ENCODE measurements at places on chromosomes 7 and 10.

DNA sequence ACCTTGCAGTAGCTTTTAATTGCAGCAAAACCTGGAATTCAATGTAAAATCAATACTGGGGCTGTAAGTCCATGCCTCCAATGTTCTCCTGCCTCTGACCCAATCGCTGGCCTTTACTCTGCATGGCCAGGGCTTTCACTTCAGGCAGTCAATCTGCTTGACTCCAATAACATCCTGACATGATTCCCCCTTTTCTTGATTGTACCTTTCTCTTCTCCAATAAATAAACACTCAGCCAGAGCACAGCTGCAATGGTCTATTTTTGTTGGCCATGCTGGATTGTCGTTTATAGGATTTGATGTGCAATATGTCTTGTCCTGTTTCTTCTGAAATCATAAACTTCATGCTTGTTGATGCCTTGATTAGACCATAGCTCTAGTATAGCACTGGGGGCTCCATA is 97.8 kb upstream of the COL1A2 start:
- DNase-seq: no peak

GRCh38 chr7:36604806-36605205 is 119.5 kb downstream of the AOAH start:
- DNase-seq: no peak

DNA sequence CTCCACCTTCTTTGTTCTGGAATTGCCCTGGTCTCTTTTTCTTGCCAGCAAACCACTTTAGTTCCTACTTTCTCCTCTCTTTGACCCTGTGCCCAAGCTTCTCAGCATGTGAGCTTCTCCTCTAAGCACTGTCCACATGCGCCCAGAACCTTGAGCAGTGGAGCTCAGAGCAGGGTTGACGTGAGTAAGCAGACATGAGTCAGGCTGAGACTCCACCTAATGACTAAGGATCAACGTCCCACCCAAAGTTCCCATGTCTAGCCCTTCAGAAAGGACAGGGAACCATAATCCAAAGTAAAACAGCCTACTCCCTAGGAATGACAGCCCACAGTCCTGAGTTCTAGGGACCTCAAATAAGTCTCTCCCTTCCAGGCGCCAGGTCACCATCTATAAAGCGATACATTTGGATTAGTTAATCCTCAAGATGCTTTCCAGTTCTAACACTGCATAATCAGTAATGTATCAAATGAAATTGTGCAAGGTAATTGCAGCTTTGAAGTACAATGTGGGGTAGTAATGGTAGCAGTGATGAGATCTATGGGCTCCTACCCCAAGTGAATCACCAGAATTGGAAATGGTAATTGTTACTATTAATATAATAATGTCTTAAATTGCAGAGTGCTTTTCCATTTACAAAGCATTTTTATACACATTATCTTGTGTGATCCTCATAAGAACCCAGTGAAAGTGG is 44.5 kb downstream of the KCNMA1 start:
- no peak for DNase-seq

GRCh38 chr7:151822541-151823181 is 54.3 kb downstream of the PRKAG2 start:
- DNase-seq: no peak

- no peak for DNase-seq
Measured at GRCh38 chr10:75377869-75378268, 23.7 kb downstream of the ZNF503 start.

- no peak for DNase-seq
Measured at GRCh38 chr7:15602236-15602635, 40.4 kb upstream of the AGMO start.

GRCh38 chr7:101031082-101031481 is 11.2 kb downstream of the MUC17 start:
- DNase-seq: no peak

DNA sequence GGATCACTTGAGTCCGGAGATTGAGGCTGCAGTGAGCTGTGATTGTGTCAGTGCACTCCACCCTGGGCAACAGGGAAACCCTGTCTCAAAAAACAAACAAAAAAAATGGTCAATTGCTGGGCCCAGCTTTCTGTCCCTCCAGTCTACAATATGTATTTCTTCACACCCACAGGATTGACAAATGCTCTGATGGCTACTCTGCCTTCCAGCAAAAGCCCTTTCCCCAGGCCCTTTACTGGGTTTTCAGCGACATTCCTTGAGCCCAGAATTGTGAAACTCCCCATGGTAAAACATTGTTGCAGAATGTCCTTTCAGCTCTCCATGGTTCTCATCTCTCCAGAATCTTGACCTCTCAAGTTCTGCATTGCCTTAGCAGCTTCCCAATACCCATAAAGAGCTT is 23.7 kb upstream of the TNKS2 start:
- DNase-seq: no peak

GRCh38 chr7:36473454-36474282 is 84.0 kb downstream of the ANLN start:
- DNase-seq: no peak

GRCh38 chr7:105010504-105011130 is 3.4 kb upstream of the KMT2E start:
- no peak for DNase-seq

DNA sequence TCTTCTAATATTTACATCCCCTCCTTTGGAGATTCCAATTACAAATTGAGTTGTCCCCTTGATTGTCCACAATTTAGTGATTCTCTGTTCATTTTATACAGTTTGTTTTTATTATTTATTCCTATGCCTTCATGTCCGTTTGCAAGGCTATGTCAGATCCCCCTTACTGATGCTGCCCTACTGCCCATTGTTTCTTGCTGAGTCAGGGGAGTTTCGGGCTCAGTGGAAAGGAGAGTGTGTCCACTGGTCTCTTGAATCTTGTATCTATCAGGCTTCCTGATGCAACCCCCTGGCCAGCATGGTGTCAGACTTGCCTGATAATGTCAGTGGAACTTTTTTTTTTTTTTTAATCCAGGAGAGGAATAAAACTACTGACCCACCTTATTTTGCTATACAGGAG is 384.4 kb downstream of the CDC14C start:
- no peak for DNase-seq

DNA sequence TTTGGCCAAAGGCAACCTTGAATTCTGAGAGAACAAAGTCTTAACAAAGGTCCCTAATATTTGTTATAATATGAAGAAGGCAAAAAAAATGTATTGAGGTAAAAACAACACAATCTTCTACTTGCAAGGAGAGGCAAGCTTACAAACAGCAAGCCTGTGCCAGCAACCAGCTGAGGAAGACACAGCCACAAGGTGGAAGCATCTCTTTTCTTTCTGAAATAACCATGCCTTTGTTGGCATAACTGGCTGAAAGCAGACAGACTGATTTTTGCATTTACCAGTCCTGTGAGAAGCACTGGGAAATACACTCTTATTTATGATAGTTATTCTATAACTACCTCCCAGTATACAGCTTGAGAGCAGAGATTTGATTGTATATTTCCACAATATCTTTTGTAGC is 292.0 kb downstream of the PHTF2 start:
- no peak for DNase-seq

DNA sequence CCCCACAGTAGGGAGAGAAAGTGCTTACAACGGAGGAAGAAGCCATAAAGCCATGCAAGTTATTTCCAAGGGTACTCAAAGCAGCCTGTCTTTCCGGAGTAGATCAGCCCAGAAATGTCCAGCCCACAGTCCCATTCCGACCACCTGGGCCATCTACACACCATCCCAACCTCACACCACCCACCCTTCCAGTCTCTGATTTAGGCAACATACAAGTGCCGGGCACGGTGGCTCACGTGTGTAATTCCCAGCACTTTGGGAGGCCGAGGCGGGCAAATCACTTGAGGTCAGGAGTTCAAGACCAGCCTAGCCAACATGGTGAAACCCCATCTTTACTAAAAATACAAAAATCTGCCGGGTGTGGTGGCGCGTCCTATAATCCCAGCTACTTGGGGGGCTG is 35.1 kb downstream of the LRRC20 start:
- no peak for DNase-seq

DNA sequence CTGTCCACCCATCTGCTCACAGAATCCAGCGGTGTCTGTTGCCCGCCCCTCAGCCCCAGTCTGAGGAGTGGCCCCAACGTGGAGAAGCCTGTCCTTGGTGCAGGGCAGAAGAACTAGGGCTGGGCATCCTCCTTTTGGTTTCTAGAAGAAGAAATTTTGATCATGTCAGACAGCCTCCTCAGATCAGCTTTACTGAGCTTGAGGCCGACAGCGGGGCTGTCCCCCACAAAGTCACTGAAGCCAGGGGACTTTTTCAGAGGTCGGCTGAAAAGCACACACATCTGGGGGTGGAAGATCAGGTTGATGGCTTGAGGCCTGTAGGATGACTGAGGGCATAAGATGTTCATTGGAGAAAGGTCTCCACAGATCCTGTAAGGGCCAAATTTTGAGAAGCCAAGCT is 767.9 kb downstream of the GRID1 start:
- DNase-seq: no peak

DNA sequence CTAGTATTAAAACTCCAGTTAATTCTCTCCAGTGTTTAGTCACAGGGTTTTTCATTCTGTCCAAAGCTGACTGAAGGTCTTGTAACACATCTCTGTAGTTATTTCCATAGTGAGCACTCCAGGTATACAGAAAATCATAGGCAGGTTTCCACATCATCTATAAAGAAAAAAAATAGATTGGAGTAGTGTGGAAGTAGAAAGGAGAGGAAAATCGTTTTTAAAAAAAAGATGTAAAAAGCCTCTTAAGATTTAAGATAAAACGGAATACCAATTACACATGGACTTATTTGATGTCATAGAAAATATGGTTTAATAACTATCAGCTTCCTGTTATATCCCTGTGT is 76.2 kb downstream of the MACC1 start:
- DNase-seq: no peak

GRCh38 chr7:123692471-123692877 is 36.8 kb downstream of the LMOD2 start:
- DNase-seq: no peak

GRCh38 chr10:17585016-17585415 is 32.2 kb downstream of the HACD1 start:
- DNase-seq: no peak

GRCh38 chr7:149813254-149814035 is 24.7 kb upstream of the ZNF862 start:
- DNase-seq: no peak

- DNase-seq: no peak
Measured at GRCh38 chr10:74008212-74008731, 10.4 kb downstream of the VCL start.

- DNase-seq: no peak
Measured at GRCh38 chr7:7435978-7436377, 99.7 kb downstream of the COL28A1 start.

DNA sequence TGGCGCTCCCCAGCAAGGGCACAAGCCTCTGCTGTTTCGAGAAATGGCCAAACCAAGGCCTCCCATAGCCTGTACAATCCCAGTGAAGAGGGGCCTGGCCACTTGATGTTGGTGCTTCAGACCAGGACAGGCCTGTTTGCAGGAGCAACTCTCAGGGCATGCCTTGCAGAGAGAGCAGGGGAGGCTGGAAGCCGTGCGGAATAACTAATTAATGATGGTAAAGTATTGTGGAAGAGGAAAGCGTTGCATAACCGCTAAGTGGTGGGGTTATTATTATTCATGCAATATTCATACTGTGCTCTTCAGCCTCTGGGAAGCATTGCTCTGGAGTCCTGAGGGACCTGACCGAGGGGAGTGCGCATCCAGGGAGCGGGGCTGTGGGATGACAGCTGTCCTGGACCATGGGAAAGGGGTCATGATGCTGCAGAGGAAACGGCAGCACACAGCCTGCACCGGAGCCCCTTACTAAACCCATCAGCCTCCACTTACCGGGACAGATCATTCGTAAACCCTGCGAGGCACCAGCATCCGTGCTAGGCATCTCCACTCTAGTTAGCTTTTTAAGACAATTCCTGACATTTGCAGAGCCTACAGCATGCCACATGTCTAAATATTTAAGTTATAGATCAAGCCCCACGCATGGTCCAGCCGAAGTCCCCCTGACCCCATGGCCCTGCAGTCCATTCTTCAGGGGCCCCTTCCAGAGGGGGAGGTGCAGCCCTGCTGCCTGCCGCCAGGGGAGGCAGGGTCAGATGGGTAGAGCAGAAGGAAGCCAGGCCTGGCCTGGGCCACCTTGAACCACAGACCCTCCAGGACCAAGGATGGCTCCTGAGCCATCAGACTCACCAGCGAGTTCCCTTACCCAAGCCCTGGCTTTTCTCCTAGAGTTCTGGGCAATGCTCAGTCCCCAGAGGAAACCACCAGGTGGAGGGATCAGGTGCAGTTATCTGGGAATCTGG is 11.6 kb downstream of the TMEM273 start:
- DNase-seq: no peak

GRCh38 chr7:20647908-20648776 is 32.7 kb downstream of the ABCB5 start:
- DNase-seq: no peak

GRCh38 chr10:21753497-21754270 is 219.7 kb downstream of the MLLT10 start:
- DNase-seq: no peak

DNA sequence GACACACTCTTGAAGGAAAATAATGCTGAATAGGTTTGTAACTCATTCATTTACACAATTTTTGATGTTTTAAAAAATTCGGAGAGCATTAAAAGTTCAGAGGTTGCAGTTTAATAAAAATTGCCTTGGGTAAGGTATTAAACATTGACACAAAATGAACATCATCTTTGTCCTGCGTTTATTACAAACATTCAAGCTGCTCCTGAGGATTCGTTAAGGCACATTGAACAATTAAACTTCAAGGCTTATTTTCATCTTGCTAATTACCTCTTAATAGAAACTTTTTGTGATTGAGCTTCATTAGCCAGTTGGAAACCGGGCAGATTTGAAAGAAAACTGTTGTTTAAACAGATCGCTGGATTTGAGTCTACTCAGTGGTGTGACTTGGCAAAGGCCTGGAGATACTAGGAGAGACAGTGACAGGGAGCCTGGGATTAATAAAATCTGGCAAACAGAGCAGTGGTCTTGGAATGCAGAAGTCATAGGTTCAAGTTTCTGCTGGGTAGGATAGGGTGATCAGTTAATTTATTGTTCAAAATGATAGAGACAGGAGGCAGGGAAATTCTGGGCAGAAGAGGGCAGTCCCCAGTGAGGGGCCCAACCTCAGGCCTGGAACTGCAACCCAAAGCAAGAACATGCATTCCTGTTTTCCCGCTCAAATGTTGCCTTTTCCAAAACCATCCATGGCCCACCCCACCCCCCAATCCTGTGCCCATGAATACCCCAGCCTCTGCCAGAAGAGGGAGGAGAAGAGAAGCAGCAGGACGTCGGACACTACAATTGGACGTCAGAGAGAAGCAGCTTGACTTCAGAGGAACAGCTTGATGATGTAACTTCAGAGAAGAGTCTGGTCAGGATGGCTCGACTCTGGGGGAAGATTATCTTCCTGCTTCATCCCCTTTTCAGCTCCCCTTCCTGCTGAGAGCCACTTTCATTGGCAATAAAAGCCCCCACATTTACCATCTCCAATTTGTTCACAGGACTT is 43.5 kb upstream of the SLC35G1 start:
- DNase-seq: no peak

- no peak for DNase-seq
Measured at GRCh38 chr10:36349445-36350078, 707.5 kb upstream of the FZD8 start.

GRCh38 chr7:11742496-11742895 is 89.5 kb downstream of the THSD7A start:
- no peak for DNase-seq

All from activated CD8-positive, alpha-beta memory T cell treated with anti-CD3 and anti-CD28 coated beads for 4 hours (primary cell).